Kidney tubule cell (primary cell): ENCODE measurements at places on chromosomes 7 and 10.

DNA sequence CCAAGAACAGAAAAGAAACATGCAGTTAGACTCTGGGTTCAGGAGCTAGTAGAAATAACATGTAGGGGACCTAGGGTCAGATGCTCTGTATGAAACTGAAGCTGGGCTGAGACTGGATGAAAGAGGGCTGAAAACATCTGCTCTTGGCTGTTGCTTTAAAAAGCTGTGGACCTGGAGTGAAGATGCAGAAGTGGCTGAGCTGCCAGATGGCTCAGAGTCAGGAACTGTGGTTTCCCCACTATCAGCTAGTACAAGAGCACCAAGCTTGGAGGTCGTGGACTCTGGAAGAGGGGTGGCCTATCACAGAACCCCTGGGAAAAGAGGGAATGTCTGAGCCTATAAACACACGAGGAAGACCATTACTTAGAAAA is 5.9 kb downstream of the ADK start:
- no peak for DNase-seq

GRCh38 chr7:77827999-77828398 is 29.4 kb downstream of the PHTF2 start:
- DNase-seq, result no peak

- DNase-seq, result peak; percentile 55
Measured at GRCh38 chr10:2968401-2969058, 98.8 kb upstream of the PFKP start.

GRCh38 chr7:5665094-5666025 is 116.1 kb downstream of the RNF216 start:
- DNase-seq, result peak; percentile 78

DNA sequence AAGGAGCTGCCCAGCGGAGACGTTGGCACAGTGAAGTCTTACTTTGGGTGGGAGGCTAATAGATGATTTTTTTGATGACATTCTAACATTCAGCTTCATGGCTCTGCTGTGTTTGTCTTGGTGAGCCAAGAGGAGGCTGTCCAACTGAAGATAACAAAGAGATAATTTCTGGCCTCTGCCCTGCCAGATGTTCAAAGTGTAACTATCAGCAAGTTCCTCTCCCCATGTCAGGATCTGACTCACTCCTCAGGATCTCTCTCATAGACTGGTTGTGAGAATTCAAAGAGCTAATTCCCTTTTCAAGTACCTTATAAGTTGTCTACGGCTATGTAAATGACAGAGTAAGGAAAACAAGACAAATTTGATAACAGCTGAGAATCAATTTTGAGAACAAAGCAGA is 1340.9 kb downstream of the XPNPEP1 start:
- no peak for DNase-seq

GRCh38 chr10:133075346-133076137 is 12.2 kb upstream of the ADGRA1 start:
- no peak for DNase-seq

DNA sequence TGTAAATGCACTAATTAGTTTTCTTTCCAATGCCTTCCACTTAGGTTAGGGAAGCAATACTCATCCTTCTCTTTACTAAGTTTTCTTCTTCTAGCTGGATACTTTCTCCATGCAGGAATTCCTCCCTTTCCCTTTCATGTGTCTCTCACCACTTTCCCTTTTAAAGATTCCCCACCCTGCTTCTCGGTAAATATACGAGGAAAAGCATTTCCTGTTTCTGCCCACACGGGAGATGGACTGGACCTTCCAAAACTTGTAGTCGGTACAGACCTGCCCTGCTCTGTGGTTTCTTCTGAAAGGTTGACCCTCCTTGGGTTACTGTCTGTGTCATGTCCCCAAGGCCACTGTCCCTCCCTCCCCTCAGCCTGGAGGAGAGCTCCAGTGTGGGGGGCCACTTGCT is 58.9 kb upstream of the LYZL2 start:
- no peak for DNase-seq

- DNase-seq, result no peak
Measured at GRCh38 chr10:89643431-89643811, 1.6 kb downstream of the PANK1 start.

- DNase-seq, result no peak
Measured at GRCh38 chr7:133021196-133021595, 60.7 kb downstream of the CHCHD3 start.

DNA sequence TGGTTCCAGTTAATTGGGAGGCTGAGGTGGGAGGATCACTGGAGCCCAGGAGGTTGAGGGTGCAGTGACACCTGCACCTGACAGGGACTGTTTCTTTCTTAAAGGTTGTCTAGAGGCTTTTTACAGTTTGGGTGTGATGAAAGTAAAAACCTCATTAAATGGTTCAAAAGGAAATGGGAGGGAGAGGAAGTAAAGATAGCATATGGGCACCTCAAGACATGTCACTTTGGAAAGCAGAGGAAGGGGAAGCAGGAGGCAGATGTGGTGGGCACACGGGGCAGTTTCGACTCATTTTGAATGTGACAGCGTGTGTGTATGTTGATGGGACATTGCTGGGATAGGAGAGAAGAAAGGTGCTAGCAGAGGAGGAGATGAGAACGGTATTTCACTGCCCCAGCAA is 203.1 kb downstream of the MLLT10 start:
- no peak for DNase-seq

GRCh38 chr10:8116474-8116873 is 62.0 kb downstream of the GATA3 start:
- DNase-seq, result no peak

DNA sequence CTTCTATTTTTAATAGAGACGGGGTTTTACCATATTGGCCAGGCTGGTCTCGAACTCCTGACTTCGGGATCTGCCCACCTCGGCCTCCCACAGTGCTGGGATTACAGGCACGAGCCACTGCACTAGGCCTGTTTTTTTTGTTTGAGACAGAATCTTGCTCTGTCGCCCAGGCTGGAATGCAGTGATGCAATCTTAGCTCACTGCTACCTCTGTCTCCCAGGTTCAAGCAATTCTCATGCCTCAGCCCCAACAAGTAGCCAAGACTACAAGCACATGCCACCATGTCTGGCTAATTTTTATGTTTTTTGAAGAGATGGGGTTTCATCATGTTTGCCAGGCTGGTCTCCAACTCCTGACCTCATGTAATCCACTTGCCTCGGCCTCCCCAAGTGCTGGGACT is 73.7 kb downstream of the TYW1B start:
- peak; percentile 32 for DNase-seq

DNA sequence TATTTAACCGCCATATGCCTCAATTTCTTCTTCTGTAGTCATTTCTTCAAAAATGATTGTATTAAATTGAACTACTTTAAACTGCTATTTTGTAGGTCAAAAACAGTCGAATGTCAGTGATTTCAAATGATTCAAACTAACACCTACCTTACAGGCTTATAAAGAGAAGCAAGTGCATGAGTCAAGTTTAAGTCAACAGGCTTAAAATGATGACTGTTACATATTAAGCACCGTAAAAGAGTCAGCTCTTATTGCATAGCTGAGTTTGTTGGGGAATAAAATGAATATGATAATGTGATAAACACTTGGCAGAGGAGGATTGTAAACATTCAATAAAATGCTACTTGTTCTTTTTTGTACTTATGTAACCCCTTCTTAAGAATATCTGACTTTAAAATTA is 90.1 kb upstream of the ANKRD1 start:
- DNase-seq, result peak; percentile 31

DNA sequence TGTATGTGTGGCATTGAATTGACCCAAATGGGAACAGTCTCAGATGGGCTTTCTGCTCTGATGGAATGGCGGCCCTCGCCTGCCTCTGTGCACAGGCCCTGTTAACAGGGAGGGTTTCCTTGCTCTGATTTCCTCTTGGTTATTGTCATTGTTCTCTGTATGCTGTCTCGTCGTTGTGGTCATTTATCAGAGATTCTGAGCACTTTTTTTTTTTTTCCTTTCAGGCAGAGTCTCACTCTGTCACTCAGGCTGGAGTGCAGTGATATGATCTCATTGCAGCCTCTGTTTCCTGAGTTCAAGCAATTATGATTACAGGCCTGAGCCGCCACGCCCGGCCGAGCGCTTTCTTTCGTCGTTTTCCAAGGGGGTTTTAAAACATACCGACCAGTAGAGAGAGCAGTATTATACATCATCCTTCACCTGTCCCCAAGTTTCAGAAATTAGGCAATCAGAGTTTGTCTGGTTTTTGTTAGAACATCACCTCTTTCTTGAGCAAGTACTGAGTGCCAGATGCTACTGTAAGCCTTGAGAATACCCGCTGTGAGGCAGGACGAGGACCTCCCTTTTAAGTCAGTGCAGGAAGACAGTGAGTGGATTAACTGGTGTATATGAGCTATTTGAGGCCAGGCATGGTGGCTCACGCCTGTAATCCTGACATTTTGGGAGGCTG is 6.5 kb downstream of the CHST12 start:
- no peak for DNase-seq

DNA sequence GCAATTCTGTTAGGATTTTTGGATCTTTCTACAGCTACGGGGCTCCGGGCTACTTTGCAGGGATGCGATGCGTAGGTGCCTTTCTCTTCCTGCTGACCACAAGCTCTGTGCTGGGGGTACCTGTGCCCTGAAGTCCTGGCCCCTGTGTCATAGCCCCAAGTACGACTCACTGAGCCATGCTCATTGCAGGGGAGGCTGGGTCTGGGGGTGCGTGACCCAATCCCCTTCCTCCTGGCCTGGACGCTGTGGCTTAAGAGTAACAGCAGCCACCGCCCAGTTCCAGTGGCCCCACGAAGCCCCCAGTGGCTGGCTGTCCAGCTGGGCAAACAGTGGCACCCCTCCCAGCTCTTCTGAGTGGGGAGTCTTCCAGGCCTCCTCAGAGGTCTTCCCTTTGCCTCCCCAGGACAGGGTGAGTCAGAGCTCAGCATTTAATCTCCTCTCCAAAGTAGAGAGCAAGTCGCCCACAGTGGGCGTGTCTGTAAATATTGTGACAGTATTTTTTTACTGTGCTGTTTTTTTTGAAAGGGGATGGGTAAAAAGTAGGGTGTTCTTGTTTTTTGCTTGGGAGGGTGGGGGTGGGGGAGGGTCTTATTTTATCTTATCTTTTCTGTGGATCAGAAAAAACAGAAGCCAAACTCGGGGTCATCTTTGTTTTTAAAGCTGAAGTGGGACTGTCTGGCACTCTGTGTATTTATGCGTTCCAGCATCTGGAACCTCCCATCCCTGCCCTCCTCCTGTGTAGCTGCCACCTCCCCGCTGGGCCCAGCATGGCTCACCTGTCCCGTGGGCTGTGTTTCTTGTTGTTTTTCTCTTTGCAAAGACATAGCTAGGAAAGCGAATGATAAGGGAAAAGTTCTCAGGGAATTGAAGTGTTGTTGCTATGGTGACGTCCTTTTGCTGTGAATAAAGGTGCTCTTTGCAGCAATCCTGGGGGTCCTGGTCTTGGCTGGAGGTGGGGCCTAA is 8.2 kb downstream of the LFNG start:
- peak; percentile 70 for DNase-seq

DNA sequence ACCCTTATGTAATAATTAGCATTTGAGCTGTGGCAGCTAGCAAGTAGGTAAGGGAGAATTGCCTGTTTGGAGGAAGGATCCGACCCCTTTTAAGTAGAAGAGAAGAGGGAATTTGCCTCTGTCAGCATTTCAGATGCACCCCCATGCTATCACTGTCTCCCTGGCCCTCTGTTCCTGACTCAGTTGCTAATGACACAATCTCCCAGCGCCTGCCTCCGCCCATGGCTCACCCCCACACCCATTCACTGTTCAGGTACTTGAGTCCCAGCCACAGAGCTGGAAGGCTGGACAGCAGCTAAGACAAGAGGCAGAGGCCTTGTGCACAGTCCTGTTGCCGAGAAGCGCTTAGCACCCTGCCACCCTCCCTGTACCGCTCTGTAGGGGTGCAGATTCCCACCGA is 512.3 kb upstream of the GALNT17 start:
- no peak for DNase-seq

DNA sequence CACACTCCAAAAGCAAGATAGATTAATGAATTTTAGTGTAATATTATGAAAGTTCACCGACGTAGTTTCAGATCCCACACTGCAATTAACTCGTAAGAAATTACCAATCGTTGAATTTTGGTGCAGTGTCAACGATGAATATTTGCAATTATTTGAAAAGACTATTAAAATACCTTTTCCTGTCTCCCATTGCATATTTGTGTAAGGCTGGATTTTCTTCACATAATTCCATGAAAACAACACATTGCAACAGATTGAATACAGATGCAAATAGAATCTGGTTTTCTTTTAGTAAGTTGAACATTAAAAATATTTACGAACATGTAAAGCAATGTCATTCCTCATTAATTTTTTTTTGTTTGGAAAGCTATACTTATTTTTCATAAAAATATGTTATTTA is 50.9 kb downstream of the DNMBP start:
- DNase-seq, result no peak

GRCh38 chr7:17624379-17624778 is 315.9 kb downstream of the SNX13 start:
- no peak for DNase-seq
